ENCODE measurements at places on chromosomes 12 and 14.
A peak's percentile ranks its signal among the peaks of the same experiment; 100 is the strongest.

GRCh38 chr12:120734210-120734609 lies 8.6 kb downstream of the ACADS start:
- DNase-seq: no peak

DNA sequence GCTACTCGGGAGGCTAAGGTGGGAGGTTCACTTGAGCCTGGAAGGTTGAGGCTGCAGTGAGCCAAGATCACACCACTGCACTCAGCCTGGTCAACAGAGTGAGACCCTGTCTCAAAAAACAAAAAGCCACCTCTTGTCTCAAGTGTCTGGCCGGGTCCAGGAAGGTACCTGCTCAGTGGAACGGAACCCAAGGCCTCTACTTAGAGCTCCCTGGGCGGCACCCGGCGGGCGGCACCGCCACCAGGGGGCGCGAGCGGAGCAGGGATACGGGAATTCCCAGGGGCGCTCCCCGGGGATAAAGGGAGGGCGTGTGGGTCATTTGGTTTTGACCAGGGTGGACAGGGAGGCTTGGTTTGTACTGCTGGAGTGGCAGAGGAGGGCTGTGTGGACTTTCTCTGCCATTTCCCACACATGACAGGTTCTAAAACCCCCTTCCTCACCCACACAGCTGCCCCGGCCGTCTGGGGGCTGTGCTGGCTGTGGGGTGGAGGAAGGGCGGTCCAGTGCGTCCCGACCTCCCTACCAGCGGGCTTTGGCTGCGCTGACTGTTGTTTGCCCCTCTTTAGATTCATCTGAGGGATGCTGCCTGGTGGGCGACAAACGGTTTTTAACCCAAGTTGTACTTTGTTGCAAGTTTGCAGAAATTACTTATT lies 91.4 kb downstream of the SETD3 start:
- no peak for DNase-seq

GRCh38 chr14:88289234-88289633 lies 33.8 kb downstream of the KCNK10 start:
- no peak for DNase-seq

- peak; percentile 25 for DNase-seq
Observed at GRCh38 chr14:23727566-23728335, 91.6 kb downstream of the DHRS2 start.

DNA sequence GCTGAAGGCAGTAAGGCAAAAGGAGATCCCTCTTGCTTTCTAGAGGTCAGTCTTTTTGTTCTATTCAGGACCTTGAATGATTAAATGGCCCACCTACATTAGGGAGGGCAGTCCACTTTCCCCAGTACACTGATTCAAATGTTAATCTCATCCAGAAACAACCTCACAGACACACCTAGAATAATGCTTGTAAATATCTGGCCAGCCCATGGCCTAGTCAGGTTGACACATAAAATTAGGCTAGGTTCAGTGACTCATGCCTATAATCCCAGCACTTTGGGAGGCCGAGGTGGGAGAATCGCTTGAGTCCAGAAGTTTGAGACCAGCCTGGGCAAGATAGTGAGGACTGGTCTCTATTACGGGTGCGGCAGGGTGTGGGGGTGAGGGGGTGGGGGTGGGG lies 43.5 kb downstream of the MIPOL1 start:
- no peak for DNase-seq

DNA sequence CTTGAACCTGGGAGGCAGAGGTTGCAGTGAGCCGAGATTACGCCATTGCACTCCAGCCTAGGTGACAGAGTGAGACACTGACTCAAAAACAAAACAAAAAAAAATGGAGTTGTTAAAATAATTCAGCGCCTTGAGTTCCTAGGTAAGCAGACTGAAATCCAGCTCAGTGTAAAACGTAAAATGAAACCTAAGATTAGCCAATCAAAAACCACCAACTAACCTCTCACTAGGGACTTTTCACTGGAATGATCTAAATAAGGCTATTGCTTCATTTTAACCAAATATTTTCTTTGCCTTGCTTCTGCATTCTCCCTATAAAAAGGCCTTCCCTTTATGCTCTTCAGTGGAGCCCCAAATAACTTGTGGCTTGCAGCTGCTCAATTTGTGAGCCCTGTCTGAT lies 91.6 kb upstream of the HIF1A start:
- no peak for DNase-seq

GRCh38 chr12:20950248-20950647 lies 139.7 kb downstream of the SLCO1B3 start:
- DNase-seq: no peak

DNA sequence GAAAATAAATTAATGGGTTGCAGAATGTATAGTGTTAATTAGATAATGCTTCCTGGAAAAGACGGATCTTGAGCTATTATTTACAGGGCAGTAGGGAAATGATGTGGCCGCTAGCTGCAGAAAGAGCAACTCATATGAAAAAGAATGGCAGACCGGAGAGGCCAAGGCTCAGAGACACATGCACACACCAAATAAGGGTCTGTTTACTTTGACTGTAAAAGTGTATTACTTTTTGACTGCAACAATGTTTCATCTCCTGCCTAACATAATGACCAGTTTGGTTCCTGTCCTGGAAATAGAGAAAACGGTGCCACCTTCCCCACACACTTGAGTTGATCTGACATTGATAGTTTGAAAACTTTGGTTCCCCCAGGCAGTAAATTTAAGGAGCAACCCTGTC lies 290.9 kb downstream of the CACNA1C start:
- no peak for DNase-seq
